ENCODE measurements at places on chromosomes 16 and 17.

- no peak for DNase-seq
These were observed 715.1 kb downstream of the CDH11 start for GRCh38 chr16:64406770-64407181.

DNA sequence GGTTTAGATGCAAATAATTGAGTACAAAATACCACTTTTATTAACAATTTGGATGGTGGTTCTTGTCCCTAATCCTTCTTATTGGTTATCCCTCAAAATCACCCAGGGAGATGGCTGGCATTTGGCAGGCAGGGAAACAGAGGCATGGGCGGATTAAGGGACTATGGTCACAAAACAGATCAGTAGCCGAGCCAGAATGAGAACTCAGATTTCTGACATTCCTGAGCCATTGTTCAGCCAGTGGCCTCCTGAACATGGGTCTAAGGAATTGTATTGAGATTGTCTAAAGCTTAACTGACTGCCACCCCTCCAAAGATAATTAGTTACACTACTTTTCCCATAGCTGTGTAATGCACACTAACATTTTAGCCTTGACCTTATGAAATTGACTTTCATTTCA lies 88.4 kb downstream of the CHD9NB start:
- DNase-seq, result no peak

DNA sequence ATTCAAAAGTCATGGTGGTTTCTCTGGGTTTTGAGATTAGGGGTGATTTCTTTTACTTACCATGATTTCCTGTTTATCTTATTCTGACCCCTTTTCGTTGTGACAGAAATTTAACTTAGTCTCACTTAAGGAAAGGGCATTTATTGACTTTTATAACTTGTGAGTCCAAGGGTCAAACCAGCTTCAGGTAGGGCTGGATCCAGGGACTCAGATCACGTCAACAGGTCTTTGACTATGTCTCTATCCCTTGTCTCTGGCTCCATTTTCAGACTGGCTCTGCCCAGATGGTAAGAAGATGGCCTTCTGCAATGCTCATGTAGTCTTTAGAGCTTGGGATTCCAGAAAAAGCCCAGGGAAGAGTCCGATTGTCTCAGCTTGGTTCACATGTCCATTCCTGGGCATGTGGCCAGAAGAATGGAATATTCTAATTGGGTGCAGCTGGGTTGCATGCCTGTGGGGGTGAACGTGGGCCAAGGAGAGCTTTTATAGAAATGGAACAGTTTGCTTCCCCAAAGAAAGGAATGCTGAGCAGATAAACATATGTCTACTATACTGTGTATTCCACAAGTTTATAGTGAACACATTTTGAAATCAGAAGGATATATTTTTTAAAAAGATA lies 13.4 kb downstream of the USP43 start:
- no peak for DNase-seq

DNA sequence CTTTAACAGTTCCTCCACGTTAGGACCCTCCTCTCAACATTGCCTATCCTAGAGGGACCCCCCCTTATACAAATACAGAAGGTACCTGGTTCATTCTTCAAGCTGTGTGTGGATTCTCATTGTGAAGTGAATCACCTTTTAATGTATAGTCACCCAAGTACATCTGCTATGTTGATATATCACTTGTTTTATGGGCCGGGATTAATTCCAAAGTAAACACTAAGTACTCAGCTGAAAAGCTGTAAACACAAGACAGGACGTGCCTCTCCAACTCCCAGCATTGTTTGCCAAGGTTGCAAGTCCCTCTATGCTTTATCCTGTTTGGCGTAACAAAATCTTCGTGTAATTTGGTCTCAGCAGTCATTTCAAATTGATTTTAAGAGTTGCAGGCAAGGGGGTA lies 123.6 kb downstream of the RBFOX1 start:
- no peak for DNase-seq

DNA sequence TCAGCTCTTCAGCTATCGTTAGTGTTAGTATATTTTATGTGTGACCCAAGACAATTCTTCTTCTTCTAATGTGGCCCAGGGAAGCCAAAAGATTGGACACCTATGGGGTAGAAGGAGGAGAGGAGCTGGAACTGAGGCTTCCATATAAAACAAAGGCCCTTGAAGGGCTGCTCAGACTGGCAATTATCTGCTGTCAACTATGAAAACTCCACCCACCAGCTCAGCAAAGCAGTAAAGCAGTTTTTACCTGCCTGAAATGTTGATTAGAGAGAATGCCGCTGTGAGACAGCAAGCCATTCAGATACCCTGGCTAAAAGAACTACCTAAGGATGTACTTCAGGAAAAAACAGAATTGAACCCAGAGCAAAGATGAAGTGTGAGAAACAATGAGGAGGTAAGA lies 45.9 kb upstream of the GNAO1 start:
- no peak for DNase-seq

GRCh38 chr17:39678340-39679116 lies 9.3 kb downstream of the PGAP3 start:
- DNase-seq, result no peak

- DNase-seq, result no peak
These were observed 34.8 kb downstream of the IRX5 start for GRCh38 chr16:54965464-54965863.

DNA sequence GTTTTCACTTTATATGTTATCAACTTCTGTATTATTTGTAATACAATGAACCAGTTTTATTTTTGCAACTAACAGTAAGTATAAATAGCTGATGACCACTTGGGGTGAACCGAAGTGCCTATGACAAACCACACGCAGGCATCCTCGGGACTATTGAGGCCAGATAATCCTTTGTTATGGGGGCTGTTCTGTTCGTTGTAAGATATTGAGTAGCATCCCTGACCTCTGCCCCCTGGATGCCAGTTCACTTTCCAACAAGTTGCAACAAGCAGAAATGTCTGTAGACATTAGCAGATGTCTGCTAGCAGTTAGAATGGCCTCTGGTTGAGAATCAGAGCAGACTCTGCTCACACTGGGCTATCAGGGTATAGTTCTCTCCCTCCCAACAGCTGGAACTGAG lies 277.0 kb downstream of the WWOX start:
- no peak for DNase-seq

- no peak for DNase-seq
These were observed 41.4 kb upstream of the CLEC18A start for GRCh38 chr16:69909760-69910159.

DNA sequence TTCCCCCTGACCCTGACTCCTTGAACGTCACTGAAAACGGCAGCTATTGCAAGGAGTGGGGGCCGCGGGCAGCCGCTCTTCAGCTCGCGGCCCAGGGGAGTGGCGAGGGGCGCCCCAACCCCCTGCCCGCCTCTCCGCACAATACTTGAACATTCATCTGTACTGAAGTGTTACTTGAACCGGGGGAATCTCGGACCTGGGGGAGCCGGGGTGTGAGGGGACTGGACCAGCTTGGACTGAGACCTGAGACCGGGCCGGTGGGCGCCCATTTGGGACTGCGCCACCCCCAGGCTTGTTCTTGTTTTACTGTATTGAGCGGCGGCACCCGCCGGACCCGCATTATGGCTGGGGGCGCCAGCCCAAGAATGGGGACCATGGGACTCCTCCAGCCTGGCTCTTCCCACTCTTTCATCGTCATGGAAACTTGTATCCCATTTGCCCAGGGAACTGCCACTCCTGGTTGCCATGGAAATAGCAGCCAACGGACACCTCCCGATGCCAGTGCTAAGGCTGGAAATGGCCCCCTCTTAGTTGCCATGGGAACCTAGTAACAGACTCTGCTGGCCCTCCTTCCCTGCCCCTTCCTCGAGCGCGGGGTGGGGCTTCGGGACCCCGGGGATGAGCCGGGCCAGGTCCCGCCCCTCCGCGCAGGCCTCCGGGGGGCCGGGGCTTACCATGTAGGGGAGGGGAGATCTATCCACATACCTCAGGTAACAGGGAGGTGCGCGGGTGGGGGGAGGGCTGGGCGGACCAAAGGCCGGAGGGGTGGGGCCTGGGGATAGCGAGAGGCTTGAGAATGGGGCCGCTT lies 805 bp upstream of the ORAI3 start:
- peak; percentile 67 for DNase-seq

DNA sequence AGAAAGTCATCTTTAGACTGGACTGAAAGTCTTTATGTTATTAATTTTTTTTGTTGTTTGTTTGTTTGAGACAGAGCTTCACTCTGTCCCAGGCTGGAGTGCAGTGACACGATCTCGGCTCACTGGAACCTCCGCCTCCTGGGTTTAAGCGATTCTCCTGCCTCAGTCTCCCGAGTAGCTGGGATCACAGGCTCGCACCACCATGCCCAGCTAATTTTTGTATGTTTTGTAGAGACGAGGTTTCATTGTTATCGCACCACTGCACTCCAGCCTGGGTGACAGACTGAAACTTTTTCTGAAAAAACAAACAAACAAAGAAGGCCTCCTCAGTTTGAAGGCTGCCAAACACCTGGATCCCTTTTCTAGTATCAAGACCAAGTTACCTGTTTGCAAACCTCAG lies 4.7 kb downstream of the BEAN1 start:
- no peak for DNase-seq

GRCh38 chr17:4204710-4205173 lies 59.0 kb downstream of the ANKFY1 start:
- no peak for DNase-seq

GRCh38 chr17:78925662-78926555 lies 722 bp upstream of the TIMP2 start:
- DNase-seq, result peak; percentile 94

DNA sequence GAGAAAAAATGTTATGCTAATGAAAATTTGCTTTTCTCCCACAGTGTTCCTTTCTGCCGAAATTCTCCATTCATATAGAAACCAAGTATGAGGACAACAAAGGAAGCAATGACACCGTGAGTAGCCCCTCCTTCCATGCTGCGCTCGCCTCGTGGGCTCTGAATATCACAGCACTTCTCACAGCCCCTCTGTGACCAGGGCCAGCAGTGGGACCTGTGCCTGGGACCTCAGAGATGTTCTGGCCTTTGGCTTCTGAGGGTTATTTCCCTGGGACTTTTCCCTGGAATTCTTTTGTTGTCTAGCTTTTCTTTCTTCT lies 139.6 kb upstream of the NOL11 start:
- no peak for DNase-seq

DNA sequence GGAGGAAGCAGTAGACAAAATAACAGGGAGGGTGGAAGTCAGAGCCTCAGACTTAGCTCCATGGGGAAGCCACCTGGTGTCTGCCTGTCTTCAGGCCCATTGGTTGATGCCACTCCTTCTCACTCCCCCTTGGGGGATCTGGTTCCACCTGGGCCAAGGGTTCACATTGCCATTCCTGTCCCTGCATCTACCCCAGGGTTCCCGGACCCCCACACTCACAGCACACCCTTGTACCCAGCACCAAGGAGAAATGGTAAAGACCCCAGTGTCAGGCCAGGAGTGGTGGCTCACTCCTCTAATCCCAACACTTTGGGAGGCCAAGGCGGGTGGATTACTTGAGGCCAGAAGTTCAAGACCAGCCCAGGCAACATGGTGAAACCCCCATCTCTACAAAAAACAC lies 1.0 kb upstream of the CA7 start:
- DNase-seq, result no peak

- peak; percentile 33 for DNase-seq
These were observed 80.8 kb downstream of the GAS7 start for GRCh38 chr17:10117581-10118001.

DNA sequence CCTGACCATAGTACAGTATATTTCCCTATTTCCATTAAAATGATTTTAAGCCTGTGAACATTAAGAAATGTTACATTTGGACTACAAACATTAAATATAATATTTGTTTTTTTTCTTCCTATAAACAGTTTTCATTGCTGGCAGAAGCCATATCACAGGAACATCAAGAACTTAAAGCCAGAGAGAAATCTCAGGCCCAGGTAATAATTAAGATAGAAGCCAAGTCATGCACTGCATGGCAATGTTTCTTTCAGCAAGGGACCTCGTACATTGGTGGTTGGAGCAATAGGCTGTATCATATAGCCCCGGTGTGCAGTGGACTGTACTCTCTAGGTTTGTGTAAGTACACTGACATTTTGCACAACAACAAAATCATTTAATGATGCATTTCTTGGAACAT lies 30.1 kb downstream of the CEP95 start:
- no peak for DNase-seq

- peak; percentile 53 for DNase-seq
These were observed at the start of gene HOXB4 for GRCh38 chr17:48577946-48578615. Gene HOXB4 (minus strand): TSS chr17:48578350. CDS start chr17:48578319, 31 bp downstream.

GRCh38 chr16:61324044-61324443 lies 712.2 kb downstream of the CDH8 start:
- no peak for DNase-seq

- no peak for DNase-seq
These were observed 96.8 kb downstream of the PGS1 start for GRCh38 chr17:78475211-78475610.

DNA sequence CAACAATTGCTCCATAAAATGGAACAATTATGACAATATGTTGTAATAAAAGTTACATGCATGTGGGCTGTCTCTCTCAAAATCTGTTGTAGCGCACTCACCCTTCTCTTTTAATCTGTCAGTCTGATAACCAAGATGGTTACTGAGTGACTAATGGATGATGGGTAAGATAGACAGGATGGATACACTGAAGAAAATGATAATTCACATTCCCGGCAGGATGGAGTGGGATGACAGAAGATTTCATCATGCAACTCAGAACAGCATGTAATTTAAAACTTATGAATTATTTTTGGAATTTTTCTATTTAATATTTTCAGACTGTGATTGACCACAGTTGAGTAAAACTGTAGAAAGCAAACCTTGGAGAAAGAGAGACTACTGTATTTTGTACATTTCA lies 30.5 kb downstream of the CDH13 start:
- DNase-seq, result no peak

DNA sequence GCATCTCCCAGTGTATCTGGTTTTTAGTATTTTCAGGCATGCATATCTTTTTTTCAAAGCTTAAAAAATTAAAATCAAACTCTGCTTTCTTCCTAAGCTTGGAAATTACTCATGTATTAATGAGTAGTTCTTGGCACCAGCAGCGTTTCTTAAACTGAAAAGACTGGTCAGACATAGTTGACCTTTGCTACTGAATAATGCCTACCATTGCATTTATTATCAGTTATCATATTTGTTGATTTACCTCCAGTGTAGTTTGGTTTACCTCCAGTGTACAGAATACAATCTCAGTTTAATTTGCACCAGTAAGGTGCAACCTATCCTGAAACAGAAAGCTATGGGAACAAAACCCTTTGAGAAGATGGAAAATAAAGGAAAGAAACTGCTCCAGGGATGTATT lies 34.5 kb upstream of the EVI2A start:
- no peak for DNase-seq
